ENCODE measurements at places on chromosomes 5 and 9.

DNA sequence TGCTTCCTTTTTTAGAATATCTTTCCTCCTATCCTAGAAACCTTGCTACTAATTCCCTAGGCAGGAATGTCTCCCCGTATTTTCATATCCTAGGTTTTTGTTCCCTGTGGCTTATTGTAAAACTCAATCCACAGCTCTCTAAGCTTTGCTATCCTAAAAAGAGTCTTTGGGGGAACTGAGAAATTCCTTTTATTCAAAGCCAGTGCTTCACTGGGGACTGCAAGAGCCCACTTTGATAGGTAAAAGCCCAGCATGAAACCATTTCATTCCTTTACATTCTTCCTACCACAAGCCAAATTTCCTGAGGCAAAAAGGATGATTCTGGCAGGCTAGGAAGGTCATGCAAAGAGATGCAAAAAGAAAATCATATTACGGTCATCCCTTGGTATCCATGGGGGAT lies 5.8 kb upstream of the HACD4 start:
- DNase-seq = no peak

DNA sequence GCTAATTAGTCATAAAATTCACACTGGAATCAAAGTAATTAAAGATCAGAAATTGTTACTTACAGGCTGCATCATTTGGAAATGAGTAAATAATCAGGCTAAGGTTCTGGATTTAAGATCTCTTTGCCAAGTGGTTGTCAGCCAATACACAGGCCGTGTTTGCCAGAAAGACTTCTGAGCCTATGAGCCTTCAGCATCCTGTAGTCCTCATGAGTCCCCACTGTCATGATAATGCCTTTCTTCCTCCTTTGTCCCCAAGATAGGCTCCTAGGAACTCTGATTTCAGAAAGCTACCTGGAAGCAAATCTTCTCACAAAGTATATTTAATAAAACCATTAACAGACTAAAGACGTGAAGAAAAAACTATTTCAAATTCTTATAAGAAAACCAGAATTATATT lies 810.5 kb downstream of the DNAH5 start:
- no peak for DNase-seq

GRCh38 chr9:9963841-9964240 lies 649.0 kb downstream of the PTPRD start:
- no peak for DNase-seq

- no peak for DNase-seq
Observed at GRCh38 chr5:148352696-148353095, 17.3 kb downstream of the SPINK9 start.

DNA sequence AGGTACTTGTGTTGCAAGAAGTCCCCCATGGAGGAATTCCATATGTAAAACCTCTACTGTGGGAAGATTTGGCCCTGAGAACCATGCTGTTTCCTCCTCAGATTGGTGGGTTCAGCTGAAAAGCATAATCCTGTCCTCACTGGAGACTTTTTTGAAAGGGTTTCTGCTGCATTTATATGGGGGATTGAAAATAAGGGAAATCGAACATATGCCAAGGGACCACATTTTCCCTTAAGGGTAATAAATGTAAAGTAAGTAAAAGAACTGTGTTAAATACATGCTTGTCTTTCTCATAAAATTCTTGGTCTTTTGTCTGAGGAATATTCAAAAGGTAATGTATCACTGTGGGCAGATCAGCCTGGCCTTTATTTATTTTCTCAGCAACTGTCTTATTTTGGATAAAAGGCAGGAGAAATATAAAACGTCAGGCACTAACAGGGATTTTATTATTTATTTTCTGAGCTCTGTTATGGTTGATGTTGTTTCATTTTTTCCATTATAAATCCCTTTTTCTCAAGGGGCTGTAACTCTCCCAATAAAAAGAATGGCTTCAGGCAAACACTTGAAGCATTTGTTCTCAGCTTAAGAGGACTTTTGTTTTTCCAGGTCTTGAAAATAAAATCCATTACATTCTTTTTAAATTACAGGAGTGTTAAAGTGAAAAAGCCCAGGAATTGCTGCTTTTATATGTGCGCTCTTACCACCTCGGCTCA lies 131.4 kb downstream of the FGF10 start:
- DNase-seq = no peak

DNA sequence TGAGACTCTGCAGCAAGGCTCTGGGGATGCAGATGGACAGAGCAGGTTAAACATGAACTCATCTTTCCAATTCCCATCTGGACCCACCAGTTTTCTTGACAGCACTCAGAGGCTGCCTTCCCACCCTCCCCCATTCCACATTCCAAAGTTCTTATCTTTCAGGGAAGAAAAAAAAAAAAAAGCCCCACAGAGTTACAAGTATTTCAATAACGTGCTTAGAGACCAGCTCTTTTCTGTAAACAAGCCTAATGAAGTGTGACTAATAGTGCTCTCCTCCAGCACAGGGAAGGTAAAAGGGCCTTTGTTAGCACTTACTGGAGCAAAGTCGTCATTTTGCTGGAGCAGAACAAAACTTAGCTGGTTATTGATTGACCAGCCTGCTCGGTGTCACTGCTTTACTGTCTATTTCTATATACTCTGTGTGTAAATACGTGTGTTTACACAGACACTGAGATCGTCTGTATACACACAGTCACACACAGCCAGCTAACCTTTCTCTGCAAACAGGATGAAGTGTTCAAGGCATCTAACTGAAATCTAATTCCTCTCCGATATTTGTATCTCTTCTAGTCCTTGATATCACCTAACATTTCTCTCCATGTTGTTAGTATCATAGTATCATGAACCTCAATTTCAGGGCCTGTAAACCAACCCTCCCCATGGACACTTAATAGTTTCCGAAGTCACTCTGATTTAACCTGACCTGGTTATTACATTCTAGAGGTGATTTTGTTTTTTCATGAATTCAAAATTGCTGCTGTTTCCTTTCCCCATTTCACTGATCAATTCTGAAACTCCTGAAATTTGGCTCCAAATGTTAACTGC lies 84.9 kb downstream of the ZNF608 start:
- peak; percentile 39 for DNase-seq

DNA sequence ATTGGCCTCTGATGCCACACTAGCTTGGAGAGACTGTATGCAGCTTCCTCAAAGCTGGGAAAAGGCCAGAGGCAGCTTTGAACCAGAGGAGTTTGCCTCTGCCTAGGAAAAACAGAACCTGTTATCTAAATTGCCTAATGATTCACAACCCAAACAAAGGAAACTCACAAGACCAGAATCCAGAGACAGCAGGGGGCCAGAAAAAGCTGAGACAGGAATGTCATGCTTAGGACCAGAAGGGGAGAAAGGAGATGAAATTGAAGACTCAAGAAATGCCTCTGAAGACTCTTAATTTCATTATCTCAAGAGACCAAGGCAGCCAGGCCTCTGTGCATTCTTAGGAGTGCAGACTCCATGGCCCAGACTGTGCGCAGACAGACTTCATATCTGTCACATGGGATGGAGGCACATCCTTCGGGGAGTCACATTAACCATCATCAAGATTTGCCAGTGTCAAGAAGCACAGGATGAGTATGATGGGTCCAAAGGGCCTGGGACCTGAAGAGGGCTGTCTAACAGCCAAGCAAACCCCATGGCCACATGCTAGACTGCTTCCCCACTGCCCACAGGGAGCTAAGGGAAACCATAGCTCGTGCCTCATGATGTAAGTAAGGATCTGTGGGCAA lies 57.3 kb downstream of the ARSB start:
- no peak for DNase-seq

GRCh38 chr5:179301796-179302195 lies 43.5 kb downstream of the ADAMTS2 start:
- DNase-seq = no peak

DNA sequence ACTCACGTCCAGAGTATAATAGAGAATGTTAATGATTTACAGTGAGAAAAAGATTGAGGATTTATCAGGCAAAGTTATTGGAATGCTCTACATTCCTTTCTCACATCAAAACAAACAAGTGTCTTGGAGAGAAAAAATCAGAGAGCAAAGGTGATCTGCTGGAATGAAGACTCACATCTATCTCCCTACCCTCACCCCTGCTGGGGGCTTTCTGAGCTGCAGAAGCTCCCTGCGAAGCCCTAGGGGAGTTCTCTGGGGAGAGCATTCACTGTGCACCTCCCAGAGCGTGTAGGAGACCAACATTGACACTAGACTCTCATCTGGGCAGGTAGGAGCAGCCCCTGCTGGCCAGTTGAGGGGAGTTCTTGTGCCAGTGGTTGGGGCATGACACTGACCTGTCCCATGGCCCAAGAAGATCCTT lies 76.6 kb upstream of the ADAMTS16 start:
- DNase-seq = no peak

DNA sequence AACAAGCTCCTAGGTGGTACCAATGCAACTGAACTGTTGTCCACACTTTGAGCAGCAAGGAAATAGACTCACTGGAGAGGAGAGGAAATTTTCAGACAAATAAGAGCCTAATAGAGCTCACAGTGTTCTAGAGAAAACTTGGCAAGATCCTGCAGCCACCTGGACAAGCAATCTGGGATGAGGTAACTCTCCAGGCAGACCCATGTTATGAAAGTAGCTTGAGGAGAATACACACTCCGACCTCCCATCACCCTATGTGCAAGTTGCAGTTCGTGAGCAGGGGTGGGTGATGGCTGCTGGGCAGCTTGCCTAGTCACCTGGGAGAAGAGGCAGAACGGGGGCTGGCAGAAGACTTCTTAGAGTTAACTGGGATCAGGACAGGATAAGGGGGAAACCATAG lies 102.2 kb downstream of the KLF4 start:
- no peak for DNase-seq

DNA sequence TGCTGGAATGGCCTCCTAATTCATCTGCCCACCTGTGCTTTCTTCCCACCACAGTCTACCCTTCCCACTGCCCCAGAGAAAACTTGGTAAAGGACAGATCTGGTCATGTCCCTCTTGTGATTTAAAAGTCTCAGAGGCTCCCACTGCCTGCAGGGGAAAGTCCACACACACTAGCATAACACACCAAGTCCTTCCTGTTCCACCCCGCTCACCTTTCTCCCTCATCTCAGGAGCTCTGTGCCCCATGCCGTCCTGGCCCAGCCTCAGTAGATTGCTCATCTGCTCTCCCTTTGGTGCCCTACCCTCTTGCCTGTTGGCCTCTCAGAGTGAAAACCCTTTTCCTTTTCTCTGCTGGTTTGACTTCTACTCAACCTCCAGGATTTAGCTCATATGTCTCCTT lies 111.4 kb upstream of the MAP3K1 start:
- no peak for DNase-seq

- DNase-seq = no peak
Observed at GRCh38 chr5:53323943-53324642, 156.3 kb upstream of the FST start.

GRCh38 chr5:145854651-145855258 lies 18.1 kb downstream of the GRXCR2 start:
- peak; percentile 49 for DNase-seq

Data from liver (tissue), 10 donors.